IMR-90 (cell line): ENCODE measurements at places on chromosomes 7 and 10.

- no peak for DNase-seq
These were observed 336.0 kb downstream of the AUTS2 start for GRCh38 chr7:69934144-69934903.

DNA sequence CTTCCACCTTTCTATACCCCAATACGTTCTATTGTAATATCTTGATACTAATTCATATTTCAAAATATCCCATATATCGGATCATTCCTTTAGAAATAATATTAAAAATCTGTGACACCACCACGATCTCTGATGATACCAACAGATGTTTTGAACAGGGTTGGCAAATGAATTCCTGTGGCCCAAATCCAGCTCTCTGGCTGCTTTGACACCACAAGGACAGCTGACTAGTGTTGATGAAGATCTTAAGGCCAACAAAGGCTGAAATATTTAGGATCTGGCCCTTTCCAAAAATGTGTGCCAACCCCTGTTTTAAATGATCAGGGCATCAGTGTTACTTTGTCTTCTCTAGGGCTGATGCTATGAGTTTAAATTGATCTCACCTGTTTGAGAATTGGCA is 380.7 kb upstream of the PFKP start:
- DNase-seq: no peak

DNA sequence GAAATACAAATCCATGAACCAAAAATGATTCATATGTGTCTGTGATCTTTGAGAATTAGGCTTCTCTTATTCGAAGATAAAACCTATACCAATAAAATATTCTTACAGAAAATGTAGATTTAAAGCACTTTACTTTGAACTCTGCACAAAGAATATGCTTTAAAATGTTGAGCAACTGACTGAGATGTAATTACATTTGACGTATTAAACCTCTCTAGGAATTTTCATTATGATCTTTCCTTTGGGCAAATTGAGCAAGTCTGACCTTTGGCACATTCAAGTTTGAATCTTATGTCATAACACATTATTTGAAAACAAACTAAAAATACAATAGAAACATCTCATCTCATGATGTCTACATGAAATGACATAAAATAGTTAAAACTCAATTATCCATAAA is 69.2 kb upstream of the AHR start:
- DNase-seq: no peak

- DNase-seq: no peak
These were observed 568 bp upstream of the MEOX2 start for GRCh38 chr7:15686957-15687545.

DNA sequence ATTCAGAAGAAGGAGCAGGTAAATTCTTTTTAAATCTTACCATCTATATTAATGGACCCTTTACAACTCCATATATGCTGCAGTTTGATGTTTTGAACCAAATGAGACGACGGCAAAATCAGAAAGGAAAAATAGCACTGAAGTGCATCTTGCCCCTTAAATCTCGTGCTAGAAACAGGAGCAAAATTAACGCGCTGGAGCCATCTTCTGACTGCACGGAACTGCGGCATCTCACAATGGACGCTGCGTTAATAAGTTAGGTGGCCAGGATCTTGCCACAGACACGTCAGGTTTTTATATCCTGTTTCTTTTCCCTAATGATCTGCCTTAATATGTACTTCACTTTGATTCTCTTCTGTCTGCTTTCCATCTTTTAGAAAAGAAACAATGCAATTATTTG is 354.5 kb downstream of the TFEC start:
- DNase-seq: peak; percentile 66

DNA sequence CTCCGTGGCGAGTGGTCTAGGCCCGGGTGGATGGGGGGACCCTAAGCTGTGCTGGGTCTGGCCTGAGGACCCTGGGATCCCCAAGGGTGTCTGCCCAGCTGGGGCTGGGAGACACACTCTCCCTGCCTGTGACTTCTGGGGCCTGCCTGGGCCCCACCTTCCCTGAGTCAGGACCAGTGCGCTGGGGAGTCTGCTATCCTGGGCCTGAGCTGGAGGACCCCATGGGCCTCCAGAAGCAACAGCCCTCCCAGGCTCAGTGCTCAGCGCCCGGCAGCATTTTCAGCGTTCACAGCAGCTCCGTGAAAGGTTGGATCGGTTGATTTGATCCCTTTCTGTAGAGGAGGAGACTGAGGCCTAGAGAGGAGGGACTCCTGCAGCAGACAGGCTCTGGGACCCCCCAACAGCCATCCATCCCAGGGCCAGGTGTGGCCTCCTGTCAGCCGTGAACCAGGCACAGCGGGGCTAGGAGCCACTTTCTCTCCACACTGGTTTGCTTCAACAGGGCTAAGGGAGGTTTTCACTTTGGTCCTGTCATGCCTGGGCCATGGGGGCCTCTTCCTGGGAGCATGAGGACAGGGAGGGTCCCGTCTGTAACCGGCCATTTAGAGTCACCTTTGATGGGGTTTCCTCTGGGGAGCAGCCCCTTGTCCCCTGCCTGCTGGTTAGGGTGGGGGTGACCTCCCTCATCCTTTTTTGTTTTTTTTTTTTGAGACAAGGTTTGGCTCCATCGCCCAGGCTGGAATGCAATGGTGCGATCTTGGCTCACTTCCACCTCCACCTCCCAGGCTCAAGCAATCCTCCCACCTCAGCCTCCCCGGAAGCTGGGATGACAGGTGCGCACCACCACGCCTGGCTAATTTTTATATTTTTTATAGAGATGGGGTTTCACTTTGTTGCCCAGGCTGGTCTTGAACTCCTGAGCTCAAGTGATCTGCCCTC is 12.4 kb downstream of the FOXL3 start:
- DNase-seq: no peak

GRCh38 chr10:23198940-23199767 is 7.0 kb downstream of the PTF1A start:
- no peak for DNase-seq

DNA sequence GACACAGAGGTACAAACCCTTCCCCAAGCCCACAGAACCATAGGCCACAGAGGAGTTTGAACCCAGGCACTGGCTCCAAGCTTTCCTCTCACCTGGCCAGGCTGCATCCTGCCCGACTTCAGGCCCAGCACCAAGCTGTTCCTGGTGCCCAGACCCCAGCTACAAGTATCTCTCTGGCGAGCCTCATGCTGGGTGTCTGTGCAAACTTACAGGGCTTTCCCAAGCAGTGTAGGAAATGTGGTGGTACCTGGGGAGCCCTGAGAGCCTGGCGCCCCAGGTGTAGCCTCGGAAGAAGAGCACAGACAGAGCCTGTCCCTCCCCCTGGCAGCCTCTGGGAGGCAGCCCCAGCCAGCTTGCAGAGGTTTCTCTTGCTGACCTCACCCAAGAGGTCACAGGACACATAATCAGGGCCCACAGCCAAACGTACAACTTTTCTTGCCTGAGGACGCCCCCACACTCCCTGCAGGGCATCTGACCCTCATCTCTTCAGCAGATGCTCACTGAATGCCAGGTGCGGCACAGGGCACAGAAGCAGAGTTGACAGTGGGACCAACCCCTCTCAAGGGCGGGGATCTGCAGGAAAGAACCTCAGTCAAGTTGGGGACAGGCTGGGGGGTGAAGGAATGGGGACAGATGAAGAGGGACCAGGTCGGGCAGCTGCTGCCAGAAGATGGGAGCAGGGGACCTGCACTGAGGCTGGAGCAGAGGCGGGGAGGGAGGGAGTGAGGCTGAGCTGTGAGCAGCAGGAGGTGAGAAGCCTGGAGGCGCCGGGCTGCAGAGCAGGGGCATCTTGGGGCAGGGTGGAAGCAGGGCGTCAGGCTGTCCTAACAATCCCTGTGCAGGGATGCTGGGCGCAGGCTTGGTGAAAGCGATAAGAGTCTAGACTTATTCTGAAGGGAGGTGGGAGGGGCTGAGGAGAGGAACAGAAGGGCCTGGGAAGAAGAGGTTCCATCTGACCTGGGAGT is 16.3 kb upstream of the MYL7 start:
- DNase-seq: no peak

DNA sequence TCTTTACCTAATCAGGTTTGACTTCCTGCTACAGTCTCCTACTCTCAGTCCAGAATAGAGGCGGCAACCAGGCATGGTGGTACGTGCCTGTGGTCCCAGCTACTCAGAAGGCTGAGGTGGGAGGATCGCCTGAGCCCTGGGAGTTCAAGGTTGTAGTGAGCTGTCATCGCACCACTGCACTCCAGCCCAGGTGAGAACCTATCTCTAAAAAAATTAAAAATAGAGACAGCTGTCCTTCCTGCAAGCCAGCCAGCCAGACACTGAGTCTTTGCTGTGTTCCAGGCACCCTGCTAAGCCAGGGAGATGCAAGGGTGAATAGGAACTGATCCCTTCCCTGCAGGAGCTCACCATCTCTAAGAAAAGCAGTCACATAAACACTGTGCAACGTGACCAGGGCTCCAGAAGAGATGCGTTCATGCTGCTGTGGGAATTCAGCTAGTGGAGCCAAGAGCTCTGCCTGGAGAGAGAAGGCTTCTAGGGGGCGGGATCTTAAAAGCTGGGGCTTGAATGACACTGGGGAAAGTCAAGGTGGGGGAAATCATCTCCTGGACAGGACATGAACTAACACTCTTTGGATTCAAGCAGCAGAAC is 22.1 kb upstream of the SLIT1 start:
- DNase-seq: no peak

GRCh38 chr7:88224601-88225275 is 4.9 kb upstream of the SRI start:
- DNase-seq: peak; percentile 43
